ENCODE measurements at places on chromosomes 7 and 10.

GRCh38 chr10:56583316-56583715, 222.3 kb upstream of the ZWINT start:
- no peak for DNase-seq

DNA sequence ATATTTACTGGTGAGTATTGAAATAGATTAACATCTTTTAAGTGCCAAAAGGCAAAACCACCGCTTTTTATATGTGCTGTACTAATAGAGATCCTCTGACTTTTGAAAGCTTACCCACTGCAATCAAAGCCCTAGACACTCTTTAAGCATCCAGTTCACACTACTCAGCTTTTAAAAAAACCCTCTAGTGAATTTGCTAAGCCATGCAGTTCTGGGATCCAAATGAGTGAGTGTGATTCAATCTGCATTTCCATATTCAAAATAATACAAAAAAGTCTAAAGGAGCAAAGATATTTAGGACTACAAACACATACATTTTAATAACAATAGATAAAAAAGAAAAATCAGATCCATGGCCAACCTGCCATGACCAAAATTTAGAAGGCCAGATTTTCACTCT, 288.2 kb downstream of the MAGI2 start:
- DNase-seq = no peak

DNA sequence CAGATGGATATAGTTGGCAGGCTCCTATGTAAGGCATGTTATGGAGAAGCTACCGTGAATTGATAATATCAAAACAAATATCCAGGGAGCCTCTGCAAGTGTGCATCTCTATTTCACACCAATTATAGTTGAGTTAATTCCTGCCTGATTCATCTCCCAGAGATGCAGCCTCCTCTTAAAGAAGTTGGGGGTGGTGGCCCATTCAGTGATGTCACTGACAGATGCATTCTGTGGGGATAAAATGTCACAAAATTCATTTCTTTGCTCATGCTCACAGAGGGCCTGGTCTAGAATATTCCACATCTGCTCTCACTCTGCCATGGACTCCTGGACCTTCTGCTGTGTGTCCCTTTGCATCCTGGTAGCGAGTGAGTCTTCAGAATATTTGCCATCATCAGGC, 189.1 kb upstream of the PRSS1 start:
- no peak for DNase-seq

GRCh38 chr10:2225609-2226008, 488.3 kb upstream of the ADARB2 start:
- DNase-seq = no peak

DNA sequence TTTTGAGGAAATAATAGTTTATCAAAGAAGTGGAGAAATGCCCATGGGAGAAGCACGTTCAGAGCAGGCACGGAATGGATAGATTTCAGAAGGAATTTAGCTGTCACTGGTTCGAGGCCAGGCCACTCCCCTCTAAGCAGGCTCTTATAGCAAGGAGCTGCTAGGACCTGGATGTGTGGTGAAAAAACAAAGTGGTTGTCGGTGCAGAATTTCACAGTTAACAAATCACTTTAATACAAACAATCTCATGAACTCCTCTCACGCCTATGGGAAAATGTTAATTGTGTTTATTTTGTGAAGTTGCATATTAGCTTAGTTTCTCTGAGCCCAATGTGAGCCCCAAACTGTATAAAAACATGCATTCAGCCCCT, 176.3 kb downstream of the PKD1L1 start:
- DNase-seq = no peak

GRCh38 chr10:3287572-3288445, 115.2 kb upstream of the PITRM1 start:
- no peak for DNase-seq

DNA sequence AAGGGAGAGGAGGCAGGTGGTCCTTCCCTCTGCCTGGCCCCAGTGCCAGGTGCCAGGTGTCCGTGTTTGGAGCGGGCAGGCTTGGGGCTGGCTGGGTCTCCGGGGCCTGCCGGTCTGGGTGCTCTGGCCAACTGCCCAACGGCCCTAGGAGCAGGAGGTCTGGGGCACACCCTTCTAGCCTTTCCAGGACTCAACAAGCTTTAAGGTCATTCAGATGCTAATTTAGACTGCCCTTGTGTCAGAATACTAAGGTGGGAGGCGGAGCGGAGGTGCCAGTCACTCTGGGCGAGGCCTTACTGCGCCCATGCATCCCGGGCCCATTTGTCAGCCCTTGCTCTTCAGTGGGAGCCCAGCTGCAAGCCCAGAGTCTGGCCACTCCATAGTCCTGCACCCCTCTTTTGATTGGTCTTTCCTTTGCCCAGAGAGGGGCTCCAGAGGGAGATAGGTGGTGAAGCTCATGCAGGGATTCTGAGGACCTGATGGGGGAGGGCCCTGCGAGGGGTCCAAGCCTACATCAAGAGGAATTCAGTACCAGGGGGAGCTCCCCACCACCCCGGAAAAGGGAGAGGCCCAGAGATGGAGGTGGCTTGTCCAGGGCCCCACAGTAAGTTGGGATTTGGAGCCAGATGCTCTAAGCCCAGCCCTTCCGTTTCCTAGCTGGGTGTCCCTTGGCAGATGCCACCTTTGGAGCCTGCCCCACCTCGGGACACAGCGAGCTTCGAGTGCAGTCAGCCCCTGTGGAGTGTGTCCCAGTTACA, 1.3 kb downstream of the PGAM2 start:
- no peak for DNase-seq

- DNase-seq = no peak
Observed at GRCh38 chr10:125226005-125226404, 65.6 kb upstream of the CTBP2 start.

DNA sequence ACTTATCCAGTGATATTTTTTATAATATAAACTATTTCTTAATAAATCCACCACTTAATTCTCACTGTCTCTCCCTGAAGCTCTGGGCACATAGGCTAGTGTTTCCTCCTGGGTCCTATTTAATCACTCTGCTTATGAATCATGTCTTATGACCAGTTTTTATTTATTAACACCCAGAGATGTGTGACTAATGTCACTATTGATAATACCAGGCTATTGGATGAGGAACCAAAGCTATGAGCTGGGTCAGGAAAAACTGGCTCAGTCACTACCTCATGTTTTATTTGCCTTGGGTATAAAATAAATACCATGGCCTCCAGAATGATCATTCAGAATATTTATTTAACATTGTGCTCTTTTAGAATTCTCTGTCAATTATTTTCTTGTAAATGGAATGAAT, 5.2 kb downstream of the SEMA3E start:
- no peak for DNase-seq

Data from COR-L47 (cell line).